ENCODE measurements at places on chromosomes 16 and 17. TPM values are rescaled to one million over a fixed set of nuclear protein-coding genes. Genes with fewer than 3 reads are reported as not detected.

Gene TOB1
- total RNA-seq, result 74.8 TPM

Gene NPIPB2
- 2.9 TPM for total RNA-seq

Gene MYL11
- not detected for total RNA-seq

Gene EPX
- not detected for total RNA-seq

Gene MAPT
- total RNA-seq, result 1.7 TPM

Gene SHBG
- 0.46 TPM for total RNA-seq

Gene PRR29
- 0.52 TPM for total RNA-seq

Gene WNT9B
- not detected for total RNA-seq

Gene ZNF668
- 14.6 TPM for total RNA-seq

Gene TOM1L2
- total RNA-seq, result 17.9 TPM

Gene CDIP1
- 10.4 TPM for total RNA-seq

Gene KRTAP2-3
- 0.12 TPM for total RNA-seq

Gene HOXB13
- 2.3 TPM for total RNA-seq

Gene CNGB1
- 0.08 TPM for total RNA-seq

Gene PYDC1
- total RNA-seq, result not detected

Gene HSF4
- total RNA-seq, result 10.6 TPM

Gene KIF2B
- total RNA-seq, result not detected

Gene CHST4
- 0.08 TPM for total RNA-seq

Gene SHISA9
- 0.06 TPM for total RNA-seq

Gene PERCC1
- total RNA-seq, result not detected

Gene CPHXL2
- total RNA-seq, result not detected
